ENCODE measurements at places on chromosomes 2 and 18. TPM values are rescaled to one million over a fixed set of nuclear protein-coding genes. Genes with fewer than 3 reads are reported as not detected.

DNA sequence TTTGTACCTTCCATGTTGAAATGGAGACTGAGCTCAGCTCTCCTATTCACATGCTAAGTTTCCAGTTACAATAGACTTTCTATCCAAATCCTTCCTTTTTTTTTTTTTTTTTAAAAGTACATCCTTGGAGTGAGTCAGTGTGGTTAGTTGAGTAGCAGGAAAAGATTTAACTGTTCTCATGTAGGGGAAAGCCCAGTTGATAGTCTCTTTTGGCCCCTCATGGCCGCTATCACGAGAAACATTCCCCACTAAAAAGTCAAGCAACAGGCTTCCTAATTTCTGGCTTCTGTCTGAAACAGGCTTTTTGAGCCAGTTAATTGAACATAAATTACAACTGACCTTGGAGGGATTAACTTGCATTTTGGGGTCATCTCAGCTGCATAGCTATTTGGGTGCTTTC, 161.3 kb downstream of the MEIS1 start:
- no peaks in the 10 kb centered on the region for H3K36me3 ChIP-seq
- no peak overlapping the region for H3K27ac ChIP-seq
- H3K27me3 ChIP-seq: no peaks in the 10 kb centered on the region
- H3K4me3 ChIP-seq: no peak overlapping the region

Gene LCT
- not detected for total RNA-seq

GRCh38 chr18:48619501-48619900, 80.7 kb downstream of the CTIF start:
- no peaks in the 10 kb centered on the region for H3K27me3 ChIP-seq
- no peak overlapping the region for H3K4me3 ChIP-seq
- DNase-seq: no peak
- no peaks in the 10 kb centered on the region for H3K36me3 ChIP-seq
- H3K27ac ChIP-seq: no peak overlapping the region

DNA sequence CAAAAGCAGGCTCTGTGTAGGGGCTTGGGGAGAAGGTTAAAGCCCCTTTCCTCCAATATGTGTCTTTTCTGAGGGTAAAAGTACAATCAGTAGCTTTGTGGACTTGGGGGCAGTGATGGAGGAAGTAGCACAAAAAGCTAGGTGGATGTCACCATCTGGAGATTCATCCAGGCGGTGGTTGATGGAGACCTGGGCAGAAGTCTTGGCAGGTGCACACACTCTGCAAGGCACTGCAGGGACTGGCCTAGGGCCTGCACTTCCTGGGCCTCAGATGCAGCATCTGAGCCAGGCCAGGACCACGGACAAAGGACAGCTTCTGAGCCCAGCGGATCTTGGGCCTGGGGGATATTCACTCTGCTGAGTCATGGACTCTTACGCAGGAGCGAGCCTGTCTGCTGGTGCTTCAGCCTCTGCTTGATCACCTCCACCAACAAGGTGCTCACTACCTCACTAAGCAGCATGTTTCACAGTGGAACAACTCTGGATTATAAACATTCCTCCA, 391.1 kb downstream of the TNS1 start:
- no peaks in the 10 kb centered on the region for H3K36me3 ChIP-seq
- peaks cover 1% of the 10 kb centered on the region for H3K4me1 ChIP-seq
- no peak for DNase-seq
- H3K4me3 ChIP-seq: no peak overlapping the region

Gene DPYSL5
- total RNA-seq: not detected

DNA sequence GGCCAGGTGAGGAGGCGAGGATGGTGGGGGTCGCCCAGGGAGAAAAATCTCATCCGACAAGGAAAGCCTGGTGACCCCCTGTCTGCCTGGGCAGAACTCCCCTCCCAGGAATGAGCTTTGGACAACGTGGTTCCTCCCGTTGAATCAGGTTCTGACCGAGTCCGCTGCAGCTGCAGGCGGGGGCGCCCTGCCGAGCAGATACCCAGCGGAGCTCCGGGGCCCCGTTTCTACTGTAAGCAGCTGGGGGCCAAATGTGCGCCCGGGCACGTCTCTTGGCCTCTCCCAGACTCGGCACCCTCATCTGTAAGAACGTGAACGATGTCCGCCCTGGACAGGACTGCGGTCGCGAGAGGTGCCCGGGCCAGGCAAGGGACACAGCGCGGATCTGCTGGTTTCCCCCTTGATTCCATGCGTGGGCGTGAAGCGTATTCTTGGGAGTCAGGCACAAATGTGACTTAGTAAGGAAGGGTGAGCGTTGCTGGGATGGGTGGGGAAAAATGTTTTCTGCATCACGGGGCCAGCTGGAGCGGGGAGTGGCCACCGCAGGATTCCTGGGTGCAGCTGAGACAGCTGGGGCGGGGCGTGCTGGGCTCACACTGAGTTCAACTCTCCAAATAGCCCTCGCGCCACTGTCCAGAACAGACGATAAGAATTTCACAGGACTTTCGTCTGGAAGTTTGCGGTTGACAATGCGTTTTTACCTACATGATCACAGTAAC, 20.2 kb upstream of the TUBB6 start:
- peaks cover 31% of the 10 kb centered on the region for H3K27me3 ChIP-seq
- H3K36me3 ChIP-seq: no peaks in the 10 kb centered on the region
- H3K27ac ChIP-seq: peak overlapping the region; percentile 30
- DNase-seq: peak; percentile 83
- H3K4me3 ChIP-seq: peak overlapping the region; percentile 58
- H3K4me1 ChIP-seq: peaks cover 15% of the 10 kb centered on the region

Gene ANKRD62
- not detected for total RNA-seq

DNA sequence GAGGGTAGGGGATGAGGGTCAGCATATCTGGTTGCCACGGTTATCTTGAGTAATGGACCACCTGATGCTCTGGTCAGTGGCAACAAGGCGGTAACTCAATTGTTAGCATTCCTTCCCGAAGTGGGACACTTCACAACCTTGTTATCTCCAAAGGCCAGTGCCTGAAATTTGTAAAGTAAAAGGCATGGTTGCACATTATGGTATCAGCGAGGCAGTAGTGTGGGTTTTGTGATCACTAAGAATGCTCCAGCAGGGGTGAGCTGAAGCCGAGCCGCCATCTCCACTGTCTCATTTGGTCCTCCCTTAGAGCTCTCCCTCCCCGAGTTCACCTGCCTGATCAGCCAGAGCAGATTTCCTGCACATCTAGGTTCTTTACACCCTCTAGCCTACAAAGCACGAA, 50.5 kb upstream of the LGALSL start:
- peaks cover 57% of the 10 kb centered on the region for H3K4me1 ChIP-seq
- H3K27me3 ChIP-seq: no peaks in the 10 kb centered on the region
- no peak for DNase-seq
- H3K4me3 ChIP-seq: peak overlapping the region; percentile 39
- H3K36me3 ChIP-seq: no peaks in the 10 kb centered on the region

- no peak overlapping the region for H3K27ac ChIP-seq
- H3K36me3 ChIP-seq: no peaks in the 10 kb centered on the region
- no peaks in the 10 kb centered on the region for H3K4me1 ChIP-seq
- no peak for DNase-seq
- H3K4me3 ChIP-seq: no peak overlapping the region
- H3K27me3 ChIP-seq: no peaks in the 10 kb centered on the region
Measured at GRCh38 chr18:36518839-36519238, 221.3 kb downstream of the FHOD3 start.

Gene EFHD1
- total RNA-seq: 20.7 TPM

GRCh38 chr2:142965443-142965842, 88.0 kb downstream of the KYNU start:
- H3K27ac ChIP-seq: no peak overlapping the region
- no peak for DNase-seq
- no peak overlapping the region for H3K4me3 ChIP-seq

Gene SLC9A4
- not detected for total RNA-seq

DNA sequence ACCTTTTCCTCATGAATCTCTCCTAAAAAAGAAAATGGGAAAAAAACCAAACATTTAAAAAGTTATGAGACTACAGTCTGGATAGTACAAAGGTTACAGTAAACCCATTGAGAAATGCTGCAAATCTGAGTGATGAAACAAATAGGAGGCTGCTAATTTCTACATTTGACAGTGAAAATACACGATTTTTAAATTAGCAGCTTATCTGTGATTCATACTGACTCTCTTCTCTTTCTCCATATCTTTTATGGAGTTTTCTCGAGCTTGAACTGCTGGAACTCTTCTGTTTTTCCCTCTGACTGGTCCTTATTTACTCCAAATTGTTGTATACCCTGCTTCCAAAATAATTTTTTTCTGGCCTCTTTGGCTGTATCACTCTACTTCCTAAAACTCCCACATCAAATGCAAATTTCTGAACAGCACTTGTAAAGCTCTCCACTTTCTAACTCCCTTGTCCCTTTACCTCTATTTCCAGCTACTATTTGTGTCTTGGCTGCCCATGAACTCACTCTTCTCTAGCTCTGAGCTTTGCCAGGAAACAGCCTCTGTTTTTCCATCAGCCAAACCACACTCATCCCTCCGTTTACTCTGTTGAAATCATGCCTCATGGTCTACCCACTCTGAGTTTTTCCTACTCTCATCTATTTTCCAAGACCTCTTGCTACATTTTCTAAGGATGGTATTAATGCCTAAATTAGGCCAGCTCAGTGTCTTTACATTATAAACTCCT, 73.7 kb downstream of the RBMS1 start:
- DNase-seq: no peak
- no peaks in the 10 kb centered on the region for H3K36me3 ChIP-seq
- no peaks in the 10 kb centered on the region for H3K27me3 ChIP-seq
- H3K4me3 ChIP-seq: no peak overlapping the region

DNA sequence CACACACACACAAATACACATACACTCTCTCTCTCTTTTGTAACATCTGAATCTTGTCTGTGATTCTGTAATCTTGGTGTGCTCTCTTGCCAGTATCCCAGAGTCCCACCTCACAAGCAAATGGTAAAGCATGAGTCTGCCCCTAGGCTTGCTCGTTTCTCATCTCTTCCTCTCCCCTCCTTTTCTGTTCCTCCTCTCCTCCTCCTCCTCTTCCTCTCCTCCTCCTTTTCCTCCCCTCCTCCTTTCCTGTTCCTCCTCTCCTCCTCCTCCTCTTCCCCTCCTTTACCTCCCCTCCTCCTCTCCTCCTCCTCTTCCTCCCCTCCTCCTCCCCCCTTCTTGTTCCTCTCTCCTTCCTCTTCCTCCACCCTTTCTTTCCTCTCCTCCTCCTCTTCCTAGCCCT, 59.0 kb downstream of the TNFRSF11A start:
- no peaks in the 10 kb centered on the region for H3K36me3 ChIP-seq
- H3K4me1 ChIP-seq: no peaks in the 10 kb centered on the region
- no peak for DNase-seq
- no peak overlapping the region for H3K27ac ChIP-seq

- H3K27ac ChIP-seq: no peak overlapping the region
- peak; percentile 72 for DNase-seq
- H3K4me1 ChIP-seq: peaks cover under 1% of the 10 kb centered on the region
- H3K4me3 ChIP-seq: no peak overlapping the region
- H3K27me3 ChIP-seq: no peaks in the 10 kb centered on the region
Measured at GRCh38 chr18:76922107-76922506, 99.8 kb downstream of the ZNF236 start.

Gene SP110
- 7.5 TPM for total RNA-seq

DNA sequence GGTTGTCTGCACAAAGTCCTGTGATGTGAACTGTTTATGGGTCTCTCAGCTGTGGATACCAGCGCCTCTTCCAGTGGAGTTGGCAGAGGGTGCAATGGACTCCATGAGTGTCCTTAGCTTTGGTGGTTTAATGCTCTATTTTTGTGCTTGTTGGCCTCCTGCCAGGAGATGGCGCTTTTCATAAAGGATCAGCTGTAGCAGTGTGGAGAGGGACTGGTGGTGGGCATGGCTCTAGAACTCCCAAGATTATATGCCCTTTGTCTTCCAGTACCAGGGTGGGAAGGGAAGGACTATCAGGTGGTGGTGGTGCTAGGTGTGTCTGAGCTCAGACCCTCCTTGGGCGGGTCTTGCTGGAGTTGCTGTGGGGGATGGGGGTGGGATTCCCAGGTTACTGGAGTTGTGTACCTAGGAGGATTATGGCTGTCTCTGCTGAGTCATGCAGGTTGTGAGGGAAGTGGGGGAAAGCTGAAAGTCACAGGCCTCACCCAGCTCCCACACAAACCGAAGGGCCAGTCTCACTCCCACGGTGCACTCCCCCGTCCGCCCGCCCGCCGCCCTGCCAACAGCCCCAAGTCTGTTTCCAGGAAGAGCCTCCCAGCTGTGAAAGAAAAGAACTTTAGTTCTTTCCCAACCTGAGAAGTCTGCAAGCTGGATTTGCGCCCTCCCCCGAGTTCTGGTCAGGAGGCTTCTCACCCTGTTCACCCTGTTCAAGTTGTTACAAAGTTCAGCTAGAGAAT, 108.1 kb downstream of the MARCO start:
- no peaks in the 10 kb centered on the region for H3K36me3 ChIP-seq
- no peak overlapping the region for H3K4me3 ChIP-seq
- H3K27me3 ChIP-seq: no peaks in the 10 kb centered on the region
- no peak overlapping the region for H3K27ac ChIP-seq
- H3K4me1 ChIP-seq: no peaks in the 10 kb centered on the region
- no peak for DNase-seq

Gene LTBP1
- 9.5 TPM for total RNA-seq

GRCh38 chr2:174744111-174744510, 20.2 kb downstream of the CHRNA1 start:
- DNase-seq: no peak
- no peaks in the 10 kb centered on the region for H3K27me3 ChIP-seq
- H3K27ac ChIP-seq: no peak overlapping the region
- H3K4me3 ChIP-seq: no peak overlapping the region
- H3K4me1 ChIP-seq: no peaks in the 10 kb centered on the region

Gene TRAF3IP1
- 14.9 TPM for total RNA-seq
